ENCODE measurements at places on chromosomes 7 and 10.

GRCh38 chr7:127650847-127651555, 993 bp upstream of the SND1 start:
- DNase-seq = no peak

- no peak for DNase-seq
Observed at GRCh38 chr7:71050492-71050891, 81.5 kb upstream of the GALNT17 start.

DNA sequence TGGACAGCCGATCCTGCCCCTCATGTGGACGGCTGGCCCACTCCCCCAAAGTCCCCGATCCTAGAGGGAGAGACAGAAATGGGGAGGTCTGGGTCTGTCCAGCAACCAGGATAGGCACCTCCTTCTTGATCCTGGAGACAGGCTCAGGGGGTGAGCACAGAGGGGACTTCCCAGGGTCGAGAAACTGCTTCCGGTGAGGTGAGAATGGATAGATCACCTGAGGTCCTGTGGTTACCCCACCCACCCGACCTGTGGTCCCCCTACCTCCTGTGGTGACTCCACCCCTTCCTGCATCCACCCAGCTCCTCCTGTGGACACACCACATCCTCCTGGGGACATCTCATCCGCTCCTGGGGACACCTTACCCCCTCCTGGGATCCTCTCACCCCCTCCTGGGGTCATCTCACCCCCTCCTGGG, 27.4 kb upstream of the RASGEF1A start:
- no peak for DNase-seq

DNA sequence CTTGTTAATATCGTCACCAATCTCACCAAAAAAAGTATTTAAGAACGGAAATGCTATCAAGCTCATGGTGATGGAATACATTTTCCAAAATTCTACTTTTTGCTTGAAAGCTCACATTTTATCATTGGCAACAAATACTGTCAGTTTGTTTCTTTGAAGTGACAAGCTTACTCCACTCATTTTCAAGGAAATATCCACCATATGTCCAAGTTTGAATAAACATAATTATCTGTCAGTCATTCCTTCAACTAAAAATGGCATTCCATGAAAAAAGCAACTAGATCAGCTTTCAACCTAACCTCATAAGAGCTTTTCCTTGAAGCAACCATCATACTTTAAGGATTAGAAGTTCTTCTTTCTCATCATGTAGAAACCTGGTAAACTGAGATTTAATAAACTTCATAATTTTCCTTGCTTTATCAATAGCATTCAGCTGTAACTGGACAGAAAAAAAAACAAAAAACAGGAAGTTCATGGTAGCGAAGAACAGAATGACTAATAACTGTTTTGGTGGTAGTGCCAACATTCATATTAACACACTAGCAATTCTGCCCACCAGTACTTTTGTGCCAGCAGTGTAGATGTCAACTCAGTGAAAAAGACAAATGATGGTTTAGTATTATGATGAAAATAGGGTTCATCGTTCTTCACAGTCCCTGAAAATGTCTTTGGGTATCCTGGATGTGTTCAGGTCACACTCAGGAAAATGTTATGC, 764.9 kb downstream of the GRM8 start:
- DNase-seq = no peak

DNA sequence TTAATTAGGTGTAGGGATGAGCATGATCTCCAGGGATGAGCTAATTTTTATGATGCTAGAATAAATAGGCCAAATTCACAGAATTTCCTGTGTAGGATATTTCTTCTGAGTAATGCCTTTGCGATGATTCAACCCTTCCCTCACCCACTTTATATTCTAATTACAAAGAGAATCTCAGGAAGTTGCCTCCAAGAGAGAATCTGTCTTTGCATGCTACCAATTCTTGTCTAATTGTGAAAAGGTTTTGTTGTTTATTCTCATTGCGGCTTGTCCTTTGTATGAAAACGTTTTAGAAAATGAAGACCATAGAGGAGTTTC, 6.3 kb downstream of the C7orf57 start:
- no peak for DNase-seq

DNA sequence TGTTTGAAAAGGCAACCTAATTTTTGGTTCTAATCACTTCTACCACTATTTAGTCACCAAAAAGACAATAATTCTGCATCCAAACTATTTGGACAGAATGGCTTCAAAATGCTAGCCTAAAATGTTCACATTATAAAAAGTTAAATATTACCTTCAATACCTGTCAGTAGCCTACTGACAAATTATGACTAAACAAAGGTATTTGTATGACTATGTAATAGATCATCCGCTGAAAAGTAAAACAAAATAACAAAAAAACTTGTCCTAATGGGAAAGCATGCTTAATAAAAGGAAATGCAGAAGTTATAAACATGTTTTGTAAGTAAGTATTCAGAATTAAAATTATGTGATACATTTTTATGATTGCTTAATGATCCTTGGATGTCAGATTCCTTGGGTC, 36.6 kb downstream of the CD36 start:
- DNase-seq = no peak
